SHP77 treated with DMSO at 0.1 percent for 48 hours (cell line): ENCODE measurements at places on chromosomes 1 and 21.

GRCh38 chr1:193476748-193477147 lies 290.3 kb upstream of the B3GALT2 start:
- DNase-seq = no peak

DNA sequence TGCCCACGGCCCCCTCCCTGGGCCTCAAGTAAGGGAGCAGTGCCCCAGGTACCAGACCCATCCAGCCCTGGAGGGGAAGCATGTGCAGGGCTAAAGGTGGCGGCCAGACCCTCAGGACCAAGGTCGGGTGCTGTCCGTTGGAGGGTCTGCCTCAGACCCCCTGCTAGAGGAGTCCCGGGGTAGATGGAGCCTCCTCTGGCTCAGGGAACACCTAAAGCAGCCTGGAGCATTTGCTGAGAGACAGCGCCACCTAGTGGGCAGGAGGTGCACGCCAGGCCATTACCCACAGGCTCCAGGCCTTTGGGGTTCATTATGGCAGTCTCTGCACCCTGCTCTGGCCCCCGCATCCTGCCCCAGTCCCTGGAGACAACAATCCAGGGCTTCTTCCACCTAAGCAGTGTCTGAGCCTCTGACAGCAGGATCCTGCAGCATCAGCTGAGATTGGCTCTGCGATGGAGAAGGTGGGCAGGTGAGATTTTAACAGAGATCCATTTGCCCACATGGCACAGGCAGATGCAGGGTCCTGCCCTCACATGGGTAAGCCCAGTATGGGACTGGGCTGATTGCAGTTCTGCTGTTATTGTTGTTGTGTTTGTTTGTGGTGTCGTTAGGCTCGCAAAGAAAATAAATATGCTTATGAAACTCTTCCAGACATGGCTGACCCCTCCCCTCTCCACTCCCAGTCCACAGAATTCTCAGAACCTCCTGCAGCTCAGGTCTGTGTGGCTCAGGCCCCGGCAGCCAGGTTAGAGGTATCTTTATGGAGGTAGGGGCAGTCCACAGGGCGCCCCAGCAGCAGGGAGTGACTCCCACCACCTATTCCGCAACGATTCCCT lies 42.4 kb downstream of the CTNNBIP1 start:
- peak; percentile 15 for DNase-seq

DNA sequence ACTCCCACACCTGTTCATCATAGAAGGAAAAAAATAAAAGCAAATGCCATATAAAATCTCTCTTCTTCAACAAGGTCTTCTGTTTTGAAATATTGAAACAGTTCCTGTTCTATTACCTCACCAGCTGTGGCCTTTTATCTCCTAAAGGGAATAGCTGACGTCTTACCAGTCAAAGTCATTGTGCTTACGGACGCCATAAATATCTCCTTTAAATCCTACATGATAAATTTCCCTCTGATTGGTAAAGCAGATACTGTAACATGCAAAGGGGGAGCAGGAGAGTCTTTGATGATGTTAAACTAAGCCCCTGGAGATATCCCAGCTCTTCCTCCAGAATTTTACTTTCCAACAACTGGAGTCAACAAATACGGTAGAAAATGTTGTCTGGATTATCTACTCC lies 168.4 kb downstream of the ZC3H11B start:
- DNase-seq = no peak

GRCh38 chr1:159817276-159818041 lies 9.2 kb upstream of the SLAMF8 start:
- peak; percentile 92 for DNase-seq

DNA sequence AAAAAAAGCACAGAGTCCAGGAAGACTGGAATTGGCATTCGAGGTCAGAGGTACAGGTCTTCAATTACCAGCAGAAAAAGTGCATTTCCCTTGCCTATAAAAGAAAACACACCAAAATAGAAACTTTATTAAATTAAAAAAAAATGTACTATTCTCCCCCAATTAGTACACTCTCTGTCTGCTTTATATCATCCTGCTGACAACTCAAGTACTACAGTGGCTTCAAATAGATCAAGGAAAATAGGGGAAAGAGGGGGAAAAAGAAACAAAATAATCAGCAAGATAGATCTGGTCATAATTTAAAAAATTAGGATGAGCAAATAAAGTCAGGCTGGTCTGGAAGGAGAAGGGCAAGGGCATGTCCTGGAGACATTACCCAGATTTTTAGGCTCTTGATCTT lies 315.1 kb downstream of the PAPPA2 start:
- no peak for DNase-seq

DNA sequence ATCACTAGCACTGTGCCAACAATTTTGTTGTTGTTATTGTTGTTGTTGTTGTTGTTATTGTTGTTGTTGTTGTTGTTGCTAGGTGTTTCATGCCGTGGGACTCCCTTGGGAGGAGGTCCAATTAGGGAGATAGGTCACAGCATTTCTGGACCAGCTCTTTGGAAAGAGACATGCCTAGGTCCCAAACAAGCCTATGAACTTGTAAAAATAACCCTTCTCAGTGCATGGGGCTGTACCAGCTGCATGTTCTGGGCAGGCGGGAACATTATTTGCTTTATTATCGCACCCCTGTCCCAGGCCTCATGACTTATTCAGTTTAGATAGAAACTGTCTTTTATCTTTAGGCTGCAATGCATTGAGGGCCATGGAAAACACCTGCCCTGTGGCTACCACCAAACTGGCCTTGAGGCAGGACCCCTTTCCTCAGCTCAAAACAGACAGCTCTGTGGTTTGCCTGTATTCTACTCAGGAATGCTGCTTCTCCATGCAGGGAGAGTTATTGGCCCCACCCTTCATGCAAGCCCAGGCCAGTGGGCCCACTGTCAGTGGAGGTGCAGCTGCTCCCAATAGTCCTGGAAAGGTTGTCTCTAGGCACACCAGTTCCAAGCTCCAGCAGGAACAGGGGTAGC lies 386.5 kb upstream of the BRINP3 start:
- DNase-seq = no peak

DNA sequence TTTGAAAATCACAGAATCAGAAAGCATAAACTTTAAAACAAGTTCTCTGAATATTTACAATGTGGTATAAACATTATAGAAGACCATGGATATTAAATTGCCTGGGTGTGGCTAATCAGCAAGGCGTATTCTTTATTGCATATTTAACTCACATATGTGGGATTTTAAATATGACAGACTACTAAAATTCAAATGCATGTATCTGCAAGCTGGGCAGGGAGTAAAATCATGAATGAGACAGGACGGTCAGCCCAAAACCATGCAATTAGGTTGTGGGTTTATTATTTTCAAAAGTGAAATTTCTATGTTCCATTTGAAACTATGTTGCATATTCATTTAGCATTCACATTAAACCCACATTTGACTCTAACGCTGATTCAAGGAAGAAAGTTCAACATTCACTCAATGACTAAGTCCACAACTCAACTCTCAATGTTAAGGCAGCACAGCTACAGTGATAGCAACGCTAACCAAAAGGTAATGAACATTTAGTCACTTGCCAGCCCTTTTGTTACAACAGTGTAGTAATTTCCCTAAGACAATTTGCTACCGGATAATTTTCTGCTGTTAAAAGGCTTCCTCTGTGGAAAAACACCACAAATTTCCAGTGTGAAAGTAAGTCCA lies 6.3 kb upstream of the SYNJ1 start:
- no peak for DNase-seq

GRCh38 chr1:7896994-7897393 lies 43.6 kb downstream of the TNFRSF9 start:
- no peak for DNase-seq

DNA sequence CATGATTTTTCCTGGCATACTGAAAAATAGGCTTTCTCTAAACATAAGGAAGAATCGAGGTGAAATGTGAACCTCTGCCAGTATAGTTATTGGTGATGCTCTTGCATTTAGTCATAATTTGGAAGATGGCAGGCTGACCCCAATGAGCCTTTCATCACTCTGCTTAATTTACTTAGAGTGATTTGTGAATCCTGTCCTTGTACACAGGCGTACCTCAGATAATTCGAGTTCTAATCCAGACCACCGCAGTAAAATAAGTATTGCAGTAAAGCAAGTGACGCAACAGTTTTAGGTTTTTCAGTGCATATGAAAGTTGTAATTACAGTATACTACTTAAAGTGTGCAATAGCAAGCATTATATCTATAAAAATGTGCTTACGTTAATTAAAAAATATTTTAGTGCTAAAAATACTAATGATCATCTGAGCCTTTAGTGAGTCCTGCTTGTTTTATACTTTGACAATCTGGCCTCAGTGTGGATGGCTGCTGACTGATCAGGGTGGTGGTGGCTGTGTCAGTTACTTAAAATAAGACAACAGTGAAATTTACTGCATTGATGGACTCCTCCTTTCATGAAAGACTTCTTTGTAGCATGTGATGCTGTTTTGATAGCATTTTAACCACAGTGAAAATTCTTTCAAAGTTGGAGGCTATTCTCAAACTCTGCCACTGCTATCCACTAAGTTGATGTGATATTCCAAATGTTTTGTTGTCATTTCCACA lies 1.7 kb downstream of the PKNOX1 start:
- no peak for DNase-seq

- DNase-seq = no peak
Observed at GRCh38 chr1:92408825-92409224, 77.9 kb downstream of the GFI1 start.

- no peak for DNase-seq
Observed at GRCh38 chr1:6888268-6888667, 103.0 kb downstream of the CAMTA1 start.

DNA sequence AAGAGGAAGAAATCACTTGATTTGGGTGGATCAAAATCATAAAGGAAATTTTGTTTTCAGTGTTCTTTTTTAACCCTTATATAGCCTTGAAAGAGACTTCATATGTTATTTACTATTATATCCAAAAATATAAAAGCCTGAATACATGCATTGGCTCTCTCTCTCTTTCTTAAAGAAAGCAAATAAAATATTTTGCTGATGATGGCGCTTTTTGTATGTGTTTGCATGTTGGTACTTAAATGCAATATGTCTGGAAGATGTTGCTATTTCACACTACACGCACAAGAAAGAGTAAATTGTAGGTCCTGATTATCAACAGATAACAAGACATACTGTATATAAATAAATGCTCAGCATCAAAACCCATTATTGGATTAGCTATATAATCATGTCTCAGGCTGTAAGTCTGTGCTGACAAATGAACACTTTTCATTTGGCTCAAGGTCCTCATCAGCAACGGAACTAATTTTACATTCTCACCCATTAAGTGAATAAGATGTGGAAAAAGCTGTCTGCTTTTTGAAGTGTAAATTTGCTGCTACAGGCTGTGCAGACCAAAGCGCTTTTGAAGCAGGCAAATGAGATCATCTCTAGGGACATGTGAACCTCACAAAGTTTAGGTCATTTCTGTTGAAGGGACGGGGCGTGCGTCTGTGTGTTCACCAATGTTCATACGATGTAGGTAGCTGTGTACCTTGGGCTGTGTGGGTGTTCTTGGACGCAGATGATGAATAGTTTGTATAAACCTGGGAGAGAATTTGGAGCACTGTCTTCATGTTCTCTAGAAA lies 122.4 kb upstream of the LMO4 start:
- DNase-seq = no peak

DNA sequence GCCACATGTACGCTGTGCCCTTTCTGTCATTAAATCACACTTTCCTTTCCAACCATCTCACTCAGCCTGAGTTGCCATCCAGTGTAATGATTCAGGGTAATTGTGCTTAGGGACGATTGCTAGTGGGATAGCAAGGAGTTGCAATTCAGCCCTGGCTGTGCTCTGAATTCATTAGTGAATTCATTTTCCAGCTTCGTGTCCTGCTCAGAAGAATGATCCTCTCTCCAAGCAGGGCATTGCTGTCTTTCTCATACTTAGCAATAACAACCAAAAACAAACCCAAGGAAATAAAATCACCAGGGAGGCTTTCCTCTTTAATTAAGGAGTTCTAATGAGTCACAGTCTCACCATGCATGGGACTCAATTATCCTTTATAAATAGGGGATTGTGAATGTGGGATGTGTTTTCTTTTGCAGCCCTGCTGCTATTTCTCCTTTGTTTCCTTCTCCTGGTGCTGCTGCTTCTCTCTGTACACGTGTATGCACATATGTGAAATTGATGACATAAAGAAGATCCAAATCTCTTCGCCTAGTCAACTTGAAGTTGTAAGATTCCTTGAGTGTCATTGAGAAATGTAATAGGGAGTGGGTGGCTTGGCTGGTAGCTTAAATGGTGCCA lies 167.0 kb downstream of the TSEN15 start:
- DNase-seq = no peak

- DNase-seq = no peak
Observed at GRCh38 chr21:28269173-28269572, 723.5 kb downstream of the LTN1 start.

- no peak for DNase-seq
Observed at GRCh38 chr21:29287383-29287782, 11.3 kb upstream of the BACH1 start.

DNA sequence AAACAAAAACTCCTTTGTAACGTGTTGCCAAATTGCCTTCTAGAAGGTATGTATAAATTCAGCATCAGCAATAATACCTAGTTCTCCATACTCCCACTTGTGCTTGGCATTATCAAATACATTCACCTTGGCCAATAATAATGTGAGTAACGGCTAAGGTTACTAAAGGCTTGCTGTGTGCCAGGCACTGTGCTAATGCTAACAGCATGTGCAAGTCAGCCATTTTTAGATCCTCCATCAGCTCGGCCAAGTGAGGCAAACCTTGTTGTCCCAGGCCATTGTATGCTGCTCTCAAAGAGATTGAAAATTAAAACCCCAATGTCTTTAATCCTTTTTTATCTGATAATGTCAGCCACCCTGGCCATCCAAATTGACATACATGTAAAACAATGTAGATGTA lies 48.1 kb downstream of the STYXL2 start:
- DNase-seq = no peak

DNA sequence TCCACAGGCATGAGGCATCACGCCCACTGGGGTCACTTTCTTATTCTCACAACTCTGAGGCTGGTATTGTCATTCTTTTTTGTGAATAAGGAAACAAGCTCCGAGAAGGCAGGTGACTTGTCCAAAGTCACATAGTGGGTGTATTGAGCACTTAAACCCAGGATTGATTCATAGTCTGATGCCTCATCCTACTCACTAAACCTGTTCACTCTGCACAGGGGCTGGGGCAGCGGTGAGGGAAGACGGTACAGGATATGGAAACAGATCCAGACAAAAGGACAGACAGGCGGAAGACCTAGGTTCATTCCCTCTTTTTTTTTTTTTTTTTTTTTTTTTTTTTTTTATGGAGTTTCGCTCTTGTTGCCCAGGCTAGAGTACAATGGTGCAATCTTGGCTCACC lies 56.6 kb downstream of the NKAIN1 start:
- DNase-seq = no peak

GRCh38 chr1:29683472-29683871 lies 447.1 kb downstream of the PTPRU start:
- no peak for DNase-seq

GRCh38 chr1:153945131-153945794 lies 1.3 kb downstream of the DENND4B start:
- DNase-seq = no peak
